ENCODE measurements at places on chromosomes 4 and X. TPM values are rescaled to one million over a fixed set of nuclear protein-coding genes. Genes with fewer than 3 reads are reported as not detected.

The ZNF81 gene
- total RNA-seq: 3.9 TPM

- DNase-seq: peak; percentile 24
These were observed 82.2 kb downstream of the STOX2 start for GRCh38 chr4:183986971-183987946.

- no peak for DNase-seq
These were observed 27.7 kb downstream of the METTL14 start for GRCh38 chr4:118712872-118713271.

DNA sequence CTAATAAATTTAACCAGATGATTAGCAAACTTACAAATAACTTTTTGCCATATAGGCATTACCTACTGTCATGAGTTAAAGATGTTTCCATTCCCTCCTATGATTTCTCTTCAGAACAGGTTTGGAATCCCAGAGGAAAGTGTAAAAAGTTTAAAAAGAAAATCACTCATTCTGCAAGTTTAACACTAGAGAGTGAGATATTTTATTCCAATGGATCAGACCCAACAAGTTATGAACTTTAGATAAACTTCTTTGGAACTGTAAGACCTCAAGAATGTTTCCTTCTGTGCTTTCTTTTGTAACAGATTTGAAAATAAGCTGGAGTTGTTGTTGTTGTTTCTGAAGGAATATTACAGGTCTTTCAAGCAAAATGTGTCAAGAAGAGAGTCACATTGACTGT is 51.6 kb downstream of the PPP3CA start:
- no peak for DNase-seq
